H1 (cell line): ENCODE measurements at places on chromosomes 12 and 14.
A peak's percentile ranks its signal among the peaks of the same experiment; 100 is the strongest.

GRCh38 chr12:75596406-75596805, 85.0 kb upstream of the KRR1 start:
- H3K27ac ChIP-seq = no peak overlapping the region
- no peak overlapping the region for H3K4me3 ChIP-seq
- no peaks in the 10 kb centered on the region for H3K27me3 ChIP-seq
- H3K4me1 ChIP-seq = no peaks in the 10 kb centered on the region

DNA sequence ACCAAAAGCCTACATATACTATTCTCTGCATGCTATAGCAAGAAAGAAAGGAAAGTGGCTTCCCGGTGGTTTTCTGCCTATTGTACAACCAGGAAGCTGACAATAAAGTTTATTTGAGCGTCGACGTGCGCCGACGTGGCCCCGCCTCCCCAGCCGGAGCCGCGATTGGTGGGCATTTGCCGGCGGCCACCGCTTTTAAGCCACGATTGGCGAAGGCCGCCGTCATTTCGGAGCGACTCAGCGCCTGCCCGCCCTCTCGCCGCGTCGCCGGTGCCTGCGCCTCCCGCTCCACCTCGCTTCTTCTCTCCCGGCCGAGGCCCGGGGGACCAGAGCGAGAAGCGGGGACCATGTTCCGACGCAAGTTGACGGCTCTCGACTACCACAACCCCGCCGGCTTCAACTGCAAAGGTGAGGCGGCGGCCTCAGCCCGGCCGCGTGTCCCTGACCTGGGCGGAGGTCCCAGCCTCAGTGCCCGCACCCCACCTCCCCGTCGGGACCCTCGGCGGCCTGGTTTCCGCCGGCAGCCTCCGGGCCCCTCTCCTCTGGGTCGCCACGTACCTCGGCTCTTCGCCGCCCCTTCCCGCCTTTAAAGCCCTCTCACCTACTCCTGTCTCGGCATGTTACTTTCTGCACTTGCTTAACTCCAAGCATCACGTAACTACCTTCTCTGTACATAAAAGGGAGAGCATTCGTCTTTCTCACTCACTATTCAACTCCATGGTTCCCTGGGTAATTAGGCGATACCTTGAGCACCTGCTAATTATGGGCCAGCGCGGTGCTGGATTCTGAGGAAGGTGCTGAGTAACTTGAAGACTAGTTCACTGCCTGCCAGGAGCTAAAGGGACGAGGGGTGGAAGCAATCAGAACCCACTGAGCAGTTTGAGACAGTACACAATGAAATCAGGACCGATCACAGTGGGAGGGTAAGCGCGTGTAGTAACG, at the start of gene RTRAF:
RTRAF (plus strand) TSS at position 254 of the 942 bp plus-strand sequence; CDS start at position 348, 94 bp downstream.
- H3K4me1 ChIP-seq = peaks cover 2% of the 10 kb centered on the region; the same call in 1 of the 2 replicates
- peak within 1 kb of the TSS; percentile 85 for H3K27ac ChIP-seq

DNA sequence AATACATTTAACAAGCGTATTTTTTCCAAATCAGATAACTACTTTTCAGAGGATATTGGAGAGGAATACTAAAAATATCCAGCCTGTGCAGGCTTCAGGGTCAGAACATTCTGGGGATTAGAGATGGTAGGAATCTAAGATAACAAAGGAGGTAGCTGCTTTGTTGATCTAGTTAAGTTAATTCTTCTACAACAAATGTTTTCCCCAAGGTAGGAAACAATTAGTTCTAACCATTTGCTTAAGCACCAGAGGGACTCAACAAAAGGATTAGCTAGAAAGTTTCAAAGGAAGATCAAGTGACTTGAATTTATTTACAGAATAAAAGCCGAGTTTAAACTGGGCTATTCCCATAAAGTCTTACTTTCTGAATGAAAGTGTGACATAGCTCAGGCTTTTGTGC, 524.2 kb downstream of the TMTC2 start:
- H3K4me1 ChIP-seq = no peaks in the 10 kb centered on the region
- H3K4me3 ChIP-seq = no peak overlapping the region
- DNase-seq = no peak
- H3K27ac ChIP-seq = no peak overlapping the region
- no peaks in the 10 kb centered on the region for H3K36me3 ChIP-seq
- no peaks in the 10 kb centered on the region for H3K27me3 ChIP-seq

GRCh38 chr12:76020281-76020680, 11.3 kb downstream of the PHLDA1 start:
- H3K27me3 ChIP-seq = no peaks in the 10 kb centered on the region
- H3K4me3 ChIP-seq = no peak overlapping the region
- H3K36me3 ChIP-seq = no peaks in the 10 kb centered on the region
- DNase-seq = no peak
- H3K27ac ChIP-seq = 0 out of 2 replicates have a peak overlapping the region, but pooled peaks have one; percentile 9

DNA sequence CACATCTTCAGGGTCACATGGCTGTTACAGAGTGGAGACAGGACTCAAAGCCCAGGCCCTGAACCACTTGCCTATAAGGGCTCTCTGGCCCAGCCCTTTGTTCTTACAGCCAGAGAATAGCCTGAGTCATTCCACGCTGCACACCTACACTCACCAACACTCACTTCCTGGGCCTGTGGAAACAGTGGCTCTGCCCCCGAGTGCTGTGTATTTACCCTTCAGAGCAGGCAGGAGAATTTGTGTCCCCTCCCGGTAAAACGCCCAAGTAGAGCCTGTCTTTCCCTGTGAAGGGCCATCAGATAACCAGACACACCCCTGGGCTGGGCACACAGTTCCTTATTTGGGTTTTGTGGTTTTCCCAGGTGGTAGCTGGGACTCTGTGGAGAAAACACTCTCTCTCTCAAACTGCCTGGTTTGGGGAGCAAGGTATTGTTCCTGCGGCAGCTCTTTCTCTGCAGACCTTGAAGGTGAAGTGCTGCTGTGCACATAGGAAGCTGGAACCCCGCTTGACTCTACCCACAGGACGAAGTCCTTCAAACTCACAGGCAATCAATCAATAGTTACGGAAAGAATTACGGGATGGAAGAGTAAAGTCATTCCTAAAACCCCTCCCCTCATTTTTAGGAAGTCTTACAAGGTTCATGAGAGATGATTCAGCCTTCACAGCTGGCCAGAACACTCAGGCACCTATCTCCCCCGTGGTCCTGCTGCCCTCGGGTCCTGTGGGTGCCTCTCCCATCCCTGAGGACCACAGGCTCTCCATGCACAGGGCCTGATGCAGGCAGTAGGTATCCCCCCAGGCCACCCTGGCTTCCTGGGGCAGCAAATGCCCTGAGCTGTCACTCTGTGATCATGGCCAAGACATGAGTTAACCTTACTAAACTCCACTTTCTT, 20.3 kb downstream of the FIGNL2 start:
- H3K27me3 ChIP-seq = no peaks in the 10 kb centered on the region
- no peak overlapping the region for H3K4me3 ChIP-seq
- H3K4me1 ChIP-seq = peaks cover 40% of the 10 kb centered on the region
- H3K27ac ChIP-seq = no peak overlapping the region

- no peaks in the 10 kb centered on the region for H3K36me3 ChIP-seq
- H3K4me3 ChIP-seq = no peak overlapping the region
- DNase-seq = no peak
- H3K27ac ChIP-seq = no peak overlapping the region
- no peaks in the 10 kb centered on the region for H3K4me1 ChIP-seq
Observed at GRCh38 chr12:13486794-13487193, 290.3 kb downstream of the EMP1 start.

- no peaks in the 10 kb centered on the region for H3K27me3 ChIP-seq
- no peak for DNase-seq
- no peak overlapping the region for H3K27ac ChIP-seq
- no peaks in the 10 kb centered on the region for H3K4me1 ChIP-seq
Observed at GRCh38 chr14:29895591-29896083, 32.0 kb downstream of the PRKD1 start.

- no peaks in the 10 kb centered on the region for H3K36me3 ChIP-seq
- H3K27me3 ChIP-seq = peaks cover 12% of the 10 kb centered on the region
- 0 out of 2 replicates have a peak, but pooled peaks cover 3% of the 10 kb centered on the region for H3K4me1 ChIP-seq
Observed at GRCh38 chr14:89702073-89702875, 252.3 kb downstream of the EFCAB11 start.

GRCh38 chr14:105363847-105364708, 34.3 kb upstream of the TEX22 start:
- no peaks in the 10 kb centered on the region for H3K27me3 ChIP-seq
- no peak overlapping the region for H3K27ac ChIP-seq
- no peaks in the 10 kb centered on the region; the same call in 1 of the 2 replicates for H3K36me3 ChIP-seq

DNA sequence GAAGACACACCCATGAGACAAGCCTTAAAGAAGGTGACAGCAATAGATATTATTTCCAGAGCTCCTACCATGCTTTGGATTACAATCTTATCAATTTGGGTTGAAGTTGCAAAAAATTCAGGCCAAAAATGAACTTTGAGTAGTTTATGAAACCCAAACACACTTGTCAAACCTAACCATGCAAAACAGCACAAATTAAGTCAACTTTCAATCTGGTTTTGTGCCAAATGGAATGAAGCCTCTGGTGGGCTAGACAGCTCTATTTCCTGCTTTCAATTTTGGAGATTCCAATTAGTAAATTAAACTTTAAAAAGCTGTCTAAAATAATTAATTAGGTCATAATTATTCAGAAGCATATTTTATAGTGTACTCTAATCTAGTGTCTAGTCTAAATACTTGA, 203.4 kb downstream of the SYT1 start:
- no peaks in the 10 kb centered on the region for H3K27me3 ChIP-seq
- H3K4me1 ChIP-seq = peaks cover 4% of the 10 kb centered on the region
- no peak overlapping the region for H3K27ac ChIP-seq
- DNase-seq = no peak
- H3K4me3 ChIP-seq = no peak overlapping the region
- no peaks in the 10 kb centered on the region for H3K36me3 ChIP-seq

- no peak for DNase-seq
- H3K36me3 ChIP-seq = no peaks in the 10 kb centered on the region
- no peak overlapping the region for H3K27ac ChIP-seq
- no peaks in the 10 kb centered on the region for H3K4me1 ChIP-seq
- H3K27me3 ChIP-seq = no peaks in the 10 kb centered on the region
Observed at GRCh38 chr14:46661728-46662127, 10.1 kb upstream of the RPL10L start.

DNA sequence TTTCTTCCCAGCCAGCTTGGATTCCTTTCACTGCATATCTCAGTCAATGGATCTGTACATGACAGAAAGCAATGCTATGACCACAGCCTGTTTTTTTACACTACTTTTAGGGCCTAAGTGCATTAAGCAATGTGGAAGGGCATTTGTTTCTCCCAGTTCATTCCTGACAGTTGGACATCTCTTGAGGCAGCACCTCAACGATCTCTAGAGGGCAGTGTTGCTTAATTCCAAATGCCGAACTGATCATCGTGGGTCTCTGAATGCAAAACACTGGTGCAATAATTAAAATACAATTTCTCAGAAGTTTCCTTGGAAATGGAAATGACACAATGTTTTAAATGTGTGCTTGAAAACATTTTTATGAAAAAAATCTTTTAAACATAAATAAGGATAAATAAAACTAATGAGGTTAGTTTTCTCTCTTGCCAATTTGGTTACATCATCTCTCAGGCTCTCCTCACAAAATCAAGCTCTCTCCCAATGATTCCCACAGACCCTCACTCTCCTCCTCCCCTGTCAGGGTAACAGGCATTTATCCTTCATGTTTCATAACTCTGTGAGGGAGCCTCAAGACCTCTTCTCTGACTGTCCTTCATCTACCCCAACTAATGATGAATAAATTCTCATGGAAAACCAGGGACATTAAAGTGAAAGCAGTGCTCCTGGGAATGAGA, 192.4 kb upstream of the SLC16A7 start:
- no peak overlapping the region for H3K4me3 ChIP-seq
- no peaks in the 10 kb centered on the region for H3K4me1 ChIP-seq
- no peaks in the 10 kb centered on the region for H3K27me3 ChIP-seq
- no peak overlapping the region for H3K27ac ChIP-seq

- DNase-seq = no peak
- no peaks in the 10 kb centered on the region for H3K27me3 ChIP-seq
- no peaks in the 10 kb centered on the region for H3K36me3 ChIP-seq
- no peak overlapping the region for H3K4me3 ChIP-seq
- no peaks in the 10 kb centered on the region for H3K4me1 ChIP-seq
Observed at GRCh38 chr12:58368001-58368400, 426.6 kb downstream of the ATP23 start.

GRCh38 chr14:88364710-88365413, 20.6 kb upstream of the SPATA7 start:
- DNase-seq = no peak
- H3K4me1 ChIP-seq = peaks cover 7% of the 10 kb centered on the region
- H3K36me3 ChIP-seq = no peaks in the 10 kb centered on the region
- 0 out of 2 replicates have a peak overlapping the region, but pooled peaks have one; percentile 52 for H3K27ac ChIP-seq

DNA sequence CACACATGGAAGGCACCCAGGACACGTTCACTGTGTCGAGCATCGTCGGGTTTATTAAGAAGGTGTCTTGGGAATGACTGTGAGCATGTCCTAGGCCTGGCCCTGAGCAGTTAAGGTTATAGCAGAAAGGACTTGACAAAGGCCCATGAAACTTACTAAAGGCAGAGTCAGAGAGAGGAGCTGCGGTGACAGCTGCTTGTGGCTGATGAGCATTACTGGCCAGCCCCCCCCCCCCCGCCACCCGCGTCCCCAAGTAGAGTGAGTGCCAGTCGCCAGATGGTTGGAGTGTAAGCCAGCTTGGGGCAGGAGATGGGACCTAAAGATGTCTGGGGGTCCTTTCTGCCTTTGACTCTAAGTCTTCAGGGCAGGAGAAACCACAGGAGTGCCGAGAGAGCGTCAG, 169.9 kb downstream of the TSPAN9 start:
- H3K4me1 ChIP-seq = no peaks in the 10 kb centered on the region
- no peaks in the 10 kb centered on the region for H3K36me3 ChIP-seq
- no peak overlapping the region for H3K4me3 ChIP-seq
- H3K27ac ChIP-seq = no peak overlapping the region
- no peak for DNase-seq

DNA sequence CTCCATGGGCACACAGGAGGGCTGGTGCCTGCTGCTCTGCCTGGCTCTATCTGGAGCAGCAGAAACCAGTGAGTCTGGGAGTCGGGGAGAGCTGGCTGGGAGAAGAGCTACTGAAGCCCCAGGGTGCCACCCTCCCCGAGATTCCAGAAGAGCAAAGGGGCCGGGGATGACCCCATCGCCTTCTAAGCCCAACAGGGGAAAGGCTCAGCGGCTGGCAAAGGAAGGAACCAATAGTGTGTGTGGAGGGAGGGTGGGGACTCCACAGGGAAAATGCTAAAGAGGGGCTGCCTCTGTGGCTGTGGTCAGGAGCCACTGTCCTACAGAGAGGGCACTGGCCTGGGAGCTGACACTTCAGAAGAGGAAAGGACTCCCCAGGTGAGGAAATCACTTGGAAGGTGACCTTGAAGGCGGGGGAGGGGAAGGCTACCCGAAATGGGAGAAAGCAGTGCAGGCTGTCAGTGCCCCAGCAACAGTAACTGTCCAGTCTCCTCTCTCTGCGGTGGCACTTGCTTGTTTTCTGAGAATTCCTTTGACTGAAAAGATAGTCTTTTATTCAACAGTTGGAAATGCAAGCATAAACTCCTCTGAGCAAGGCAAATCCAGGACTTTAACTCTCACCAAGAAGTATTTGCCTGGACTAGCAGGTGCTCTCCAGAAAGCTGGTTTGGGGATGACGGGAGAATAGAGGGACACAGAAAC, 552 bp downstream of the TAPBPL start:
- peaks cover 23% of the 10 kb centered on the region for H3K4me1 ChIP-seq
- H3K4me3 ChIP-seq = no peak overlapping the region
